Activated CD8-positive, alpha-beta memory T cell treated with anti-CD3 and anti-CD28 coated beads for 4 hours (primary cell): ENCODE measurements at places on chromosomes 5 and 9.

DNA sequence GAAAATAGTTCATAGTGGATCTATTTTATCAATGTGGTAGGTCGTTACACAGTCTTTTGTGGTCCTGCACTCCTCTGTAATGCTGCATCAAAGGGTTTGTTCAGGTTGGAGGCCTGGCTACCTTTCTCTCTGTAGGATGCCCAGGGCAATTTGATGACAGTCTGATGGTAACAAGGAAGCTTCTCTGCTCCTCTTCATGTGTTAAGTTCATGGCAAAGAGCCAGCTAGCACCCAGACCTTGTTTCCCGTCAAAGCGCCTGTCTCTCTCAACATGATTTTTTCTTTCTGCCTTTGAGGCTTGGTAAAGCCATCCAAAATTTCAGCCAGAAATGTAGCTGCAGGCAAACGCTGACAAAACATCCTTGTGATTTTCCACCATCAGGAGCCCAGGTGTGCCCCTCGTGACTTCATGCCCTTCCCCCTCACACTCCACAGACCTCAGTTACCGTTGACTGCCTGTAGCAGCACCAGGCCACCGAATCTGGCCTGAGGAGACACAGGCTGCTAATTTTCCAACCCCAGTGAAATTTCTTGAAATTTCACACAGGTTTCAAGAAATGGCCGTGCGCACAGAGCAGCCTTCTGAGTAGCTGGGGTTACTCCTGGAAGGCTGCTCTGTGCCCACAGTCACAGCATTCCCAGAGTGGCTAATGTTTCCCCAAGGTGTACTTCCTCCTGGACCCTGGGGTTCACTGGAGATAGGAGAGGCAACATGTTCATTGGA, 292.7 kb downstream of the CWC27 start:
- DNase-seq: no peak

- no peak for DNase-seq
These were observed 284.3 kb downstream of the CCDC171 start for GRCh38 chr9:15837079-15837679.

GRCh38 chr5:51566953-51567352, 183.7 kb downstream of the ISL1 start:
- DNase-seq: no peak

GRCh38 chr9:136629001-136629878, 33.5 kb upstream of the EGFL7 start:
- DNase-seq: no peak

- no peak for DNase-seq
These were observed 330.5 kb upstream of the IRX4 start for GRCh38 chr5:2213121-2213730.

DNA sequence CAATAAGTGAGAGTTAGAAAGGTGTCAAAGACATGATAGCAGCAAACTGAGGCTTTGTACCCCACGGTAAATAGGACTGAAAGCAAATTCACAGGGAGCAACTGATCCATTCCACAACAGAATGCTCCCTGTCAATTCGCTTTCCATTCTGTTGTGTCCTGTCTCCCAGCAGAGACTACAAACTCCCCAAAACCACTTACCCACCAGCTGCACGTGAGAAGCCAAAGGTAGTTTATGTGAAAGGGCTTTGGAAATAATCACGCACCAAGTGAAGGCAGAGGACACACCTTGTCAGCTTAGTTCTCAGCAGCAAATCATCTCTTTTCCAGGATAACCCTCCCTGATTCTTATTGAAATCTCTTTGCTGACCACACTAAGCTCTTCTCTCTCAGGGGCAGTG, 46.6 kb upstream of the IL17B start:
- no peak for DNase-seq

DNA sequence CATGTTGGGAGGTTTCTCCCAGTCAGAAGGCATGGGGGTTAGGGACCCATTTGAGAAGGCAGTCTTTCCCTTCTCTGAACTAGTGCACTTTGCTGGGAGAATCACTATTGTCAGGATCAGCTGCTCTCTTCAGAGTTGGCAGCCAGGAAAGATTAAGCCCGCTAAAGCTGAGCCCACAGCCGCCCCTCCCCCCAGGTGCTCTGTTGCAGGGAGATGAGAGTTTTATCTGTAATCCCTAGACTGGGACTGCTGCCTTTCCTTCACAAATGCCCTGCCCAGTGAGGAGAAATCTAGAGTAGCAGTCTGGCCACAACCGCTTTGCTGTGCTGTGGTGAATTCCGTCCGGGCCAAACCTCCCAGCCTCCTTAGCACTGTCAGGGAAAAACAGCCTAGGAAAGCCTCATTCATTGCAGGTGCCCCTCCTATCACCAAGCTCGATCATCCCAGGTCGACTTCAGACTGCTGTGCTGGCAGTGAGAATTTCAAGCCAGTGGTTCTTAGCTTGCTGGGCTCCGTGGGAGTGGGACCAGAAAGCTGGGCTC, 69.8 kb downstream of the CNTLN start:
- DNase-seq: no peak

GRCh38 chr9:33289936-33290246, 425 bp upstream of the NFX1 start:
- no peak for DNase-seq

- DNase-seq: no peak
These were observed 136.4 kb downstream of the SLIT3 start for GRCh38 chr5:169164481-169164925.

DNA sequence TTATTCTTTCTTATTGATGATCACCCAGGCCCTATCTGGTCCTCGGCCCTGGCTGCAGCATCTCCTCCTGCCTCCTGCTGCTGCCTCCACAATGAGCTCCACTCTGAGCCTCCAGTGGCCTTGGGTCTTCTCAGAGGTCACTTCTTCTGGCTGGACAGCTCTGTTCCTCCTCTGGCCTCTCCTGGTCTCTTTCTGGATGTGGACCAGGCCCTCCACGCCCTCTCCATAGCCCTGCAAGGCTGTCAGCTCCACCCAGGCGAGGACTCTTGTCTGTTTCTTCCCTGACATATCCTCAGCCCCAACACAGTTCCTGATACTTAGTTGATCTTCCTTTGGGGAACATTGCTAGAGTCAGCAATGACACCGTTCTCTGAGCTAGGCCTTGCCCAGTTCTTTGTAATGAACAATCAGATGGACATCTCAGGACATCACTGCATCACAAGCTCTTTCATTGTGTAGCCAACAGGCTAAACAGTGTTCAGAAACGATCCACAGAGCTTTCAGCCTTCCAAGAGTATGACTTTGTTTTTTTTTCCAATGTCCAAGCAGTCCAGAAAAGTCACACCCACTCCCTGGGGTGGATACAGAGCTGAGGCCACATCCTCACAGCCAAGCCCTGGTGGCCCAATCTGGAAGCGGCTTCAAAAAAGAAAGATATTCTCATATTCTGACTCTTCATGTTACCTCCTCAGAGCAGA, 62.5 kb upstream of the DNAH5 start:
- no peak for DNase-seq

DNA sequence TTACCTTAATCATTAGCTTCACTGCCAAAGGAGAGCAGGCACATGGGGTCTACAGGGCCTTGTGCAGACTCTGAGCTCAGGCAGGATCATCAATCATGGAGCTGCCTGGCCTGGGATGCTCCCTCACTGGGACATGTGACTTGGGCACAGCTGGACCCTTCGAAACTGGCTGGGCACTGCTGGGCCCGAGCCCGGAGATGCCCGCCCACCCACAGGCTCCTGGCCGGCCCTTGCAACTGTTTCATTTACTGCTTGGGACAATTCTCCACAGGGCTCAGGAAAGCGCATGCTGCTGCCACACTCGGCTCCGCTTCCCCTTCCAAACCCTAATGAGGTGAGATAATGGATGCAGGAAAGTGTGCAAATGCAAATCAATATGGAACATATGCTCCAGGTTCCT, 387.5 kb downstream of the TRIM36 start:
- no peak for DNase-seq

DNA sequence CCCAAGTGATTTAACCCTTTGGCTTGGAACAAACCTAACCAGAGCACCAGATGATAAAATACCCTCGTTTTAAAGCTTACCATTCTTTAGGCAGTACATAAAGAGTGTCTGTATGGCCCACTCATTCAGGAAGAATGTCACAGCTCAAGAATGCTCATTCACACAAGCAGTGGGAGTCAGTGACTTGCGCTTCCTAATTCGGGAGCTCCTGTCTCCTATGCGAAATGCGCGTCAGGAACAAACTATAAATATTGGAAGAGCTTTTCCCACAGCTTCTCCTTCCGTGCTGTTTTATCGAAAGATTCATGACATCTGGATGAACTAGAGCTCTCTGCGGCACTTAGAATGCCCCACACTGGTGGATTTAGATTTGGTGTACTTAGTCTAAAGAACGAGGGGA, 66.6 kb downstream of the NTRK2 start:
- DNase-seq: no peak

GRCh38 chr5:65125591-65126541, 355.9 kb downstream of the ADAMTS6 start:
- DNase-seq: no peak

DNA sequence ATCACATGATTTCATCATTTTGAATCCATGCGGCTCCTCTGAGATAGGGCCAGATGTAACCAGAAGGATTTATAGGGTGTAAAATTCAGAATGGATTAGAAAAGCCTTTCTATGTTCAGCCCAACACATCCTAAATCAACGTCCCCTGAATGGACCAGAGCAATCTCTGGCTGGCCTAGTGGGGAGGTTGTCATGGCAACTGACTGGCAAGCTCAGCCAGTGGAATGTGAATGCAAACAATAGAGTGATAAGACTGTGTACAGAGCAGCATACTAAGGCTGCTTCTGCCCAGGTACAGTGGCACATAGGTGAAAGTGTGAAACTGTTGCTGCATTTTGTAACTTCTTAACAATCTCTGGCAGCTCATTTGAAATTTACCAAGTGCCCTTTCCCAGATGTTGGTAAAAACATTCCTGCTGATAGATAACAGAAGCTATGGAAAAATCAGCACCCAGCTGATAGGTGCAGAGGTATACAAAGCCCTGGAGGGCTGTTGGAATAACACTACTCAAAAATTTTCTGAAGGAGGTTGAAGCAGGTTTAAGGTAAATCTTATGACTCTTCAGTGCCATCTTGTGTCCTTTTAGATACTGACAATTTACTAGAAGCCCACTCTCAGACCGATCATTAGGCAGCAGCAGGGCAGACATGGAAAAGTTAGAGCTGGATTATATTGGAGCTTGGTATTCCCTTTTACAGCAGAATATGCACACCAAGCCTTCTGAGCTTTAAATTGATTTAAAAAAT, 267.2 kb downstream of the RAB3C start:
- DNase-seq: no peak
